Pancreas (tissue), 10 donors: ENCODE measurements at places on chromosomes 16 and 17.

DNA sequence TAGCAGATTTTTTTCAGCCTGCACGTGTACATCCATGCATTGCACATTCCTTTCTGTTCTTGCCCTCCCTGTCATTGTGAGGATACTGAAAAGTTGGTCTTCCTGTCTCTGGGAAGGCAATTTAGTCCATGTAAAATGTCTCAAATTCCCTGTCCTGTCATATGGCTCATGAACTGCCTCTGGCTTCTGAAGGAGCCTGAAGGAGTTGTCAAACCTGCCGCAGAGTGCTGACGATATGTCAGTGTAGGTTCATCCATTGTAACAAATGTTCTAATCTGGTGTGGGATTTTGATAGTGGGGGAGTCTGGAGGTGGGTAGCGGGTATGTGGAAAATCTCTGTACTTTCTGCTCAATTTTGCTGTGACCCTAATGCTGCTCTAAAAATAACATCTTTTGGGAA is 59.6 kb downstream of the YPEL2 start:
- no peaks in the 10 kb centered on the region for H3K27me3 ChIP-seq
- DNase-seq, result no peak
- no peak overlapping the region for H3K27ac ChIP-seq
- no peak overlapping the region for H3K4me3 ChIP-seq
- H3K36me3 ChIP-seq, result peaks cover 6% of the 10 kb centered on the region

- H3K27ac ChIP-seq, result no peak overlapping the region
- no peak for DNase-seq
- H3K36me3 ChIP-seq, result no peaks in the 10 kb centered on the region
- no peak overlapping the region for H3K4me3 ChIP-seq
- no peaks in the 10 kb centered on the region for H3K4me1 ChIP-seq
Measured at GRCh38 chr17:77824780-77825280, 133.7 kb upstream of the TNRC6C start.

DNA sequence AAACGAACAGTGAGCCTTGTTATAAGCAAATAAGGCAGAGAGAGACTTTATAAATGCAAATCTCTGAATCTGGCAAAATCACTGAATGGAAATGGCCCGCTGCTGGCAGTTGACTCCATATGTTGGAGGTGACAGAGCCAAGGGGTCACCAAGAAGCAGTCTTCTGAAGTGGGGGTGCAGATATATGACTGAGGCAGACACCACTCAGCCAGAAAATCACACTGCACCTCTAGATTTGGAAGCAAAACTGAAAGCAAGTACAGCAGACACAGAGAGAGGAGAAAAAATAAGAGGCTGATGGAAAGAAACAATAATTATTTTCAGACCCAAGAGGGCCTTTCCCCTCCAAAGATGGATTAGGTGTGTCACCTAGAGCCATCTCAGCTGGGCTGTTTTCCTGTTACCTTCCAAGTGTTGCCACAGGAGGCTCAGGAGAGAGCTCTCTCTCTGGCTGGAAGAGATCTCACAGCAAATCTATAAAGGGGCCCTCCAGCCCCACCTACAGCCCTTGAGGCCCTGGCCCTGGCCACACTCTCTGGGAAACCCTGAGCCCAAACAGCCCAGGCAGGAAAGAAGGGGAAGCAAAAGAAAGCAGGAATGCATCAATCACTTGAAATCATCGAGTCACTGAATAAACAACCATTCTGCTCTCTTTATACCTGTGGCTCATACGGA is 585.1 kb upstream of the PSMD7 start:
- DNase-seq, result no peak
- H3K4me3 ChIP-seq, result no peak overlapping the region
- H3K27me3 ChIP-seq, result peaks cover 3% of the 10 kb centered on the region

DNA sequence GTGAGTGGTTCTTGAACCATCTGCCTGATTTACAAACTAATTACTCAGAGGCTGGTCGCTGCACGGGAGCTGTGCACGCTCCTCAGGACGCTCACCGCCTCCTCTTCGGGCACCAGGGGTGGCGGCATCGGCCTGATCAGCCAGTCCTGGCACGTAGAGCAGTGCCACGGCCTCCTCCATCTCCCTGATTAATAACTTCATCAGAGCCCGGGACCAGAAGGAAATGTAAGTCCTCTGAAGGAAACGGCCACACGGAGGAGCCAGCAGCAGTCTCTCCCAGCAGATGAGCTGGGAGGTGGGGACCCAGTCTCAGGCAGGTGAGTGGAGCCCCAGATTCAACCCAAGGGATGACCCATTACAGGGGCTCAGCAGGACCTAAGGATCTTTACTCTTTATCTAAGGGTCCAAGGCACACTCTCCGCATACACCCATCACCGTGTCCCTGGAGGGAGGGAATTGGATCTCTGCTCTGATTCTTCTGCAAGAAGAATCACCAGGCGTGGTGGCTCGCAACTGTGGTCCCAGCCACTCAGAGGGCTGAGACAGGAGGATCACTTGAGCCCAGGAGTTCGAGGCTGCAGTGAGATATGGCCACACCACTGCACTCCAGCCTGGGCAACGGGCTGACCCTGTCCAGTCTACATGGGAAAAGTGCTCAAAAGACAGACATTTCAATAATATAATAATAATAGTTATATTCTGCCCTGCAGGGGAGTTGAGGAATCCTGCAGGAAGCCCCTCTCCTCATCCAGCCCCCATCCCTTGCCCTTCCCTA is 366.5 kb downstream of the SEC14L1 start:
- DNase-seq, result no peak
- H3K4me3 ChIP-seq, result no peak overlapping the region
- no peaks in the 10 kb centered on the region for H3K36me3 ChIP-seq

- no peaks in the 10 kb centered on the region for H3K27me3 ChIP-seq
- no peak overlapping the region for H3K27ac ChIP-seq
- no peak overlapping the region for H3K4me3 ChIP-seq
- no peaks in the 10 kb centered on the region for H3K36me3 ChIP-seq
- no peaks in the 10 kb centered on the region for H3K4me1 ChIP-seq
- DNase-seq, result no peak
Measured at GRCh38 chr17:20092973-20093626, 83.9 kb downstream of the SPECC1 start.

DNA sequence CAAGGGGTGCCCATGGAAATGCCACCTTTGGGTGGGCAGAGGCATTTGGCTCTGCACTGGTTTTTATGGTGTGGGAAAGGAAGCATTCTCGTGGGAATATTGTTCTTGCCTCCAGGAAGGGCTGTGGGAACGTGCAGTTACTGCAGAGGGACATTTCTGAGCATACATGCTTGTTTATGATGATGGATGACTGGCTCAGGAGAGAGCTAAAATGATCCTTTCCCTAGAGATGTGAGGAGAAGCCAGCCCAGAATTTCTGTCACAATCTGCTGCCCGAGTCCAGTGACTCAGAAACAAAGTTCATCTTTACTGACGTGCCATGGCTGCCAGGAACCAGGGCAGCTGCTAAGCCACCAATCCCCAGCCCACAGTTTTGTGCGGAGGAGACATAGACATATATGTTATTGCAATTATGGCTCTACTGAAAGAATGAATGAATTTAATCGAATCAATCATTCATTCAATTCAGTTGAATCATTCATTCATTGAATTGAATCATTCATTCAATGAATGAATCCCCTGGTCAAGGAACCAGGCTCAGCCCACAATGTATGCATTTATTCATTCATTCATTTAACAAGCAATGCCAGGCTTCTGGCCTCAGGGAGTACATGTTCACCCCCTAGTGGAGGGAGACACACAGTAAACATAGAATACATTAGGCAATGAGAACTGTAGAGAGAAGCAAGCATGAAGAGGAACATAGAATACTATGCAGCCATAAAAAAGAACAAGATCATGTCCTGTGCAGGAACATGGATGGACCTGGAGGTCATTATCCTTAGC is 414.4 kb upstream of the HSBP1 start:
- H3K36me3 ChIP-seq, result no peaks in the 10 kb centered on the region
- H3K27ac ChIP-seq, result no peak overlapping the region
- no peaks in the 10 kb centered on the region for H3K27me3 ChIP-seq
- H3K4me3 ChIP-seq, result no peak overlapping the region
- DNase-seq, result no peak

GRCh38 chr17:954431-955164 is 25.0 kb downstream of the NXN start:
- H3K27me3 ChIP-seq, result no peaks in the 10 kb centered on the region
- no peak overlapping the region for H3K27ac ChIP-seq
- DNase-seq, result no peak
- no peak overlapping the region for H3K4me3 ChIP-seq
- no peaks in the 10 kb centered on the region for H3K4me1 ChIP-seq

- H3K4me1 ChIP-seq, result no peaks in the 10 kb centered on the region
- H3K27me3 ChIP-seq, result no peaks in the 10 kb centered on the region
- H3K27ac ChIP-seq, result no peak overlapping the region
- no peaks in the 10 kb centered on the region for H3K36me3 ChIP-seq
- no peak for DNase-seq
- H3K4me3 ChIP-seq, result no peak overlapping the region
Measured at GRCh38 chr16:82867485-82867884, 240.7 kb downstream of the CDH13 start.

GRCh38 chr17:52158450-52159042 is at the start of gene CA10:
Gene CA10, minus strand, starts transcription at chr17:52158714.
- no peak within 1 kb of the TSS for H3K27ac ChIP-seq
- H3K4me1 ChIP-seq, result peaks cover 11% of the 10 kb centered on the region
- no peak within 1 kb of the TSS for H3K4me3 ChIP-seq
- H3K36me3 ChIP-seq, result no peaks in the 10 kb centered on the region
- peak; percentile 5 for DNase-seq

DNA sequence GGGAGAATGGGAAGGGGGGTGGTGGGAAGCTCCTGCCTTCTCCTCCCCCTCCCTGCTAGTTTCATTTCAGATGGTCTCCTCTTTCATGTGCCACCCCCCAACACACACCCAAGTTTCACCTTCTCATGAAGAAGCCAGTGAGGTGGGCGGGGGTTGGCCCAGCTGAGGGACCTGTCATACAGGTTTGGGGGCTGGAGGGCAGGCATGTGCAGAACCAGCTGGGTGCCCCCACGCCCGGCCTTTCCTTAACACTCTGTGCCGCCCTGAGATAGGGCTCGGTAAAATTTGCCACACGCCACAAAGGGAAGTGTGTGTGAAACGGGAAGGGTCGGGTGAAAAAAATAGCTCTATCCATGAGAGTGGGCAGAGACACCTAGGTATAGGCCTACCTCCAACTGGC is 57.4 kb downstream of the PIPOX start:
- H3K27me3 ChIP-seq, result no peaks in the 10 kb centered on the region
- no peak overlapping the region for H3K27ac ChIP-seq
- H3K4me1 ChIP-seq, result no peaks in the 10 kb centered on the region
- no peak for DNase-seq

DNA sequence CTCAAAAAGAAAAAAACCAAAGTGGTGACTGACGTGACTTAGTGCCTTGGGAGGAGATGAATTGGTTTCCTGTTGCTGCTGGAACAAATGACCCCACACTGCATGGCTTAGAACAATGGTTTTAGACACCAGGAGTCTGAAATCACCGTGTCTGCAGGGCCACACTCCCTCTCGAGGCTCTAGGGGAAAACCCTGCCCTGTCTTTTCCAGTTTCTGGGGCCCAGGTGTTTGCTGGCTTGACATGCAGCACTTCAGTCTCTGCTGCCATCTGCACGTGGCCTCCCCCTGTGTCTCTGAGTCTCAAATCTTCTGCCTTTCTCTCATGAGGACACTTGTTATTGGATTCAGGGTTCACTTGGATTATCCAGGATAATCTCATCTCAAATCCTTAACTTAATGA is 323.8 kb upstream of the TNRC6C start:
- H3K27ac ChIP-seq, result no peak overlapping the region
- H3K36me3 ChIP-seq, result no peaks in the 10 kb centered on the region
- no peak for DNase-seq
- H3K4me3 ChIP-seq, result no peak overlapping the region

- no peak overlapping the region for H3K4me3 ChIP-seq
- H3K4me1 ChIP-seq, result peaks cover 30% of the 10 kb centered on the region
- no peaks in the 10 kb centered on the region for H3K27me3 ChIP-seq
- DNase-seq, result no peak
Measured at GRCh38 chr16:74051-74746, 1.8 kb upstream of the RHBDF1 start.

DNA sequence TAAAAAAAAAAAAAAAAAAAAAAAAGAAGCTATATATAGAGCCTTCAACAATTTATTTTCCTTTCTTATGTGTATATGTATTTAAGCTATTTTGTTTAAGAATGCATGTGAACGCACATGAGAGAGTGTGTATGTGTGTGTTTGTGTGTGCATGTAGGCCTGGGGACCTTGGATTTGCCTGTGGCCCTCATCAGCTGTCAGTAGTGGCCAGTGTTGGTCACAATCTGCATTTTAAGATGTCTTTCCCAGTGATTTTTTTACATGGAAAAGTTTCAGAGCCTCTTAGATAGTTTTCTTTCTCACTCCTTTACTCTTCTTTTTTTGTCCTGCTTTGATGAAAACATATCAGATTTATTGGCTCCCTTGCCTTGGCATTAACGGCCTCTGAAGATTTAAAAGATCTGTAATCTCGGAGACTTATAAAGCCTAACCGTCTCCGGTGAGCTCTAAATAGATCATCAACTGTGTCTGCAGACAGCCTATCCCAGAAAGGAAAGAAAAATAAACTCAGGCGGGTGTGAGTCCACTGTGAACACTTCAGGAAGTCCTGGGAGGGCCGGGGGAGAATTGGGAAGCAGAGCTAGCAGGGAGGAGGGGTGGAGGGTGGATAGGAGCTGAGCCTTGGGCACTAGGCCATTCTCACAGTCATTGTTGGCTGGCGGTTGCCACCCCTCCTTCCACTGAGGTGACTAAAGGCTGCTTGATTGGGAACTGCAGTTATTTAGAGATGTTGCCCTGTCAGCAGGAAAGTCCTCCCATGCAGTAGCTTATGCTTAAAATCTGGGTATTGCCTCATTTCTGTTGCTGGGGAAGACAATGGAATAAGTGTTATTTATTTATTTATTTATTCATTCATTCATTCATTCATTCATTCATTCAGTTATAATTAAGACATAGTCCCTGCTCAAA is 86.8 kb downstream of the WWP2 start:
- no peak overlapping the region for H3K4me3 ChIP-seq
- peak; percentile 88 for DNase-seq
- no peaks in the 10 kb centered on the region for H3K27me3 ChIP-seq
- no peak overlapping the region for H3K27ac ChIP-seq
- no peaks in the 10 kb centered on the region for H3K36me3 ChIP-seq

- peaks cover 4% of the 10 kb centered on the region for H3K4me1 ChIP-seq
- peak overlapping the region; percentile 57 for H3K27ac ChIP-seq
- DNase-seq, result no peak
- H3K27me3 ChIP-seq, result no peaks in the 10 kb centered on the region
- no peaks in the 10 kb centered on the region for H3K36me3 ChIP-seq
Measured at GRCh38 chr16:22353191-22353919, 21.1 kb downstream of the CDR2 start.

- peaks cover 3% of the 10 kb centered on the region for H3K4me1 ChIP-seq
- DNase-seq, result no peak
- peak overlapping the region; percentile 63 for H3K4me3 ChIP-seq
- no peaks in the 10 kb centered on the region for H3K27me3 ChIP-seq
- H3K36me3 ChIP-seq, result no peaks in the 10 kb centered on the region
- H3K27ac ChIP-seq, result peak overlapping the region; percentile 47
Measured at GRCh38 chr16:67718668-67719047, 458 bp downstream of the GFOD2 start.

- H3K4me1 ChIP-seq, result no peaks in the 10 kb centered on the region
- peak; percentile 85 for DNase-seq
- no peaks in the 10 kb centered on the region for H3K36me3 ChIP-seq
- no peak overlapping the region for H3K27ac ChIP-seq
Measured at GRCh38 chr17:17356149-17356930, 53.2 kb downstream of the NT5M start.

- peaks cover 84% of the 10 kb centered on the region for H3K36me3 ChIP-seq
- no peaks in the 10 kb centered on the region for H3K27me3 ChIP-seq
- DNase-seq, result no peak
- no peaks in the 10 kb centered on the region for H3K4me1 ChIP-seq
- H3K4me3 ChIP-seq, result no peak overlapping the region
Measured at GRCh38 chr16:27492588-27492979, 57.1 kb downstream of the GTF3C1 start.
